HT1080 (cell line): ENCODE measurements at places on chromosomes 7 and 10. TPM values are rescaled to one million over a fixed set of nuclear protein-coding genes. Genes with fewer than 3 reads are reported as not detected.

GRCh38 chr10:71187197-71187596, 25.2 kb upstream of the UNC5B start:
- no peak for DNase-seq

The OR2A12 gene
- not detected in 2 replicates for total RNA-seq

GRCh38 chr10:5404208-5405041, at the start of gene TUBAL3:
TSS of gene TUBAL3 (minus strand) at chr10:5404828. CDS start at chr10:5404792, 36 bp downstream.
- peak; percentile 43 for DNase-seq

DNA sequence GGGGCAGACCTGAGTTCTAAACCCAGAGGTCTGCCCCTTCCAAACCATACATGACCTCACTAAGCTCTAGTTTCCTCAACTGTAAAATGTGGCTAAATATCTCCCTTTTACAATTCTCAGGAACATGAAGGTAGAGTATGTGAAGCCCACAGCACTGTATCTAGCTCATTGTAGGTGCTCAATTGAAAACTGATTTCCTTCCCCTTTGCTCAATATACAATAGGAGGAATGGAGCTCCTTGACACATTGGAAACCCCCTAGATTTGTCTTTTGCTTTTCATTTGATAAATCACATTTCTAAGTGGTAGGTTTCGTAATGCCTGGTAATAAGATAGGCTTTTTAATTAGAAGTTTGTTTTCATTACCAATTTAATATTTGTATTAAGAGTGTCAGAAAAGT, 153.3 kb downstream of the ARID5B start:
- DNase-seq, result no peak
